ENCODE measurements at places on chromosomes 2 and 18. TPM values are rescaled to one million over a fixed set of nuclear protein-coding genes. Genes with fewer than 3 reads are reported as not detected.

DNA sequence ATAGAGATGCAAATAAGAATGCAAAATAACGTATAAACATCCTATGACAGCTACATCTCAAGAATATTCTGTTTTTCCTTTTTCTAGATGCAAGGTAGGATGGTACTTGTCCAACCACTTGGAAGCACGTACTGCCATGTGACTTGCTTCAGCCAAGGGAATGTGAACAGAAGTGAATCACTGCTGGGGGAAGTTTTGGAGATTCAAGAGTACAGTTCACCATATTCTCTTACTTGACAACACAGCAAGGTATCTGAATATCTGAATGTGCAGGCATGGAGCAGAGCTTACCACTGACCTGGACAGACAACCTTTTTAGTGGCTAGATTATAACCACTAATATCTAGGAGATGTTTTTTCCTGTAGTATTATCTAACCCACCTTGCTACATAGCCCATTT is 53.0 kb downstream of the TRIP12 start:
- H3K36me3 ChIP-seq: peaks cover 23% of the 10 kb centered on the region
- no peak overlapping the region for H3K27ac ChIP-seq
- DNase-seq: no peak
- H3K27me3 ChIP-seq: no peaks in the 10 kb centered on the region
- H3K4me1 ChIP-seq: peaks cover 4% of the 10 kb centered on the region

FOXI3 gene
- 0.07 TPM for polyA plus RNA-seq

DNA sequence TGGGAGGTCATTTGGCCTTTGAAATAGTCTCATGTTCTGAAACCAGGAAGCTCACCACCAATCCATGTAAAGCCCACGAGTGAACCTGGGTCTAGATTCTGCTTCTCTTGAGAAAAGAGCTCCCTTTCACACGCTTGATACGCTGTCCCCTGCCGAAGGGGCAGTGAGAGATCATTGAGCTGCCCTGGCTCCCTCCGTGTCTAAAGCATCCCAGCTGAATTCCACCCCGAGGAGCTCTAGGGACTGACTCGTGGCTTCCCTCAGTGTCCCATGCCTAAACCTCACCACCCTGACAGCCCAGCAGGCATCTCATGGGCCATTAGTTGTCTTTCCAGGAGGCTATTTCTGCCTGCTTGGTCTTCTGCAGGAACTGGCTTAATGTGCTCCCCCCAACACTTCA is 68.6 kb downstream of the COL6A3 start:
- peaks cover 9% of the 10 kb centered on the region for H3K27me3 ChIP-seq
- no peak overlapping the region for H3K4me3 ChIP-seq
- H3K4me1 ChIP-seq: no peaks in the 10 kb centered on the region

DNA sequence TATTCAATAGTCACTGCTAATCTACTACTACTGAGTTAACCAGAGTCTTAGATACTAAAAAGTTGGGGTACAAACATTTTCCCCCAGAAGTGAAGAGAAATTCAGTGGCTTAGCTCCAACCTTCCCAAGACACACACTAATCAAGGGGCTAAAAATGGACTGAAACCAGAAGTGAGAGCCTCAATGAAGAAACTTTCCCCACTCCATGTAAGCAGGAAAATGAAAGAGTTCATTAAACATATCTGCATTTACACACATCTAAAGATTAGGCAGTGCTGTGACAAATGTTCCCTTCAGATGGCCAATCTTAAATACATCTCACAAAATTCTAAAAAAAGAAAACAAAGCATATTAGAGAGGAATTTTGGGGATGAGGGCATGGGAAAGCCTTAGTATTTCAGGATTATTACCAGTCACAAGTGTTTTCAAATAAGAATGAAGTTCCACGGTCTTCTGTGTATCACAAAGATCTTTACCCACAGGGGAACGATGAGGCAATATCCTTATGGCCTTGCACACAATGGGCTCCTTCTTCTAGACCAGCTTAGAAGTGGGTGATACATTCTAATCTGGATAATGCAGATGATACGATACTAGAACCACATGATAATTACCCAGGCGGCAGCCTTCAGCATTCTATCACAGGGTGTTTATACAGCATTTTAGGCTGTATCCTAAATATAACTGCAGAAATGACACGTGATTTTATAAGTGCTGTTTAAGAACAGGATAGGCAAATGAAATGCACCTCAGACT is 17.1 kb downstream of the ANKRD44 start:
- peaks cover 59% of the 10 kb centered on the region for H3K4me1 ChIP-seq
- H3K27ac ChIP-seq: peak overlapping the region; percentile 23
- no peaks in the 10 kb centered on the region for H3K36me3 ChIP-seq

DNA sequence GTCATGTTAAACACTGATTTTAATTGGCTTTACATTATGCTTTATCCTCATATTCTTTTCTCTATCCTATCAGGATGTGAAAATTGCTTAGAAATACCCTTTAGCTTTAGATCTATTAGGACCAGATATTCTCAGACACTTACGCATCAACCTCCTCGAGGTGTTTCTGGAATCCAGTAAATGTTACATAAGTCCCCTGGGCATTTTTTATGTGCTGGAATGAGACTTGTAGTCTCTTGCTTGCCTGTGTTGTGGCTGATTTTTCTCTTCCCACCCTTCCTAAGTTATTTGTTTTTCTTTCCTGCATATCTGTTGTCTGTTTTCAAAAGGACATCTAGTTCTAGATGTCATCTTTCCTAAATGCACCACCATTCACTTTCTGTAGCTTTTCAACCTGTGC is 197.1 kb downstream of the CCDC85A start:
- no peaks in the 10 kb centered on the region for H3K4me1 ChIP-seq
- no peak overlapping the region for H3K27ac ChIP-seq
- H3K36me3 ChIP-seq: no peaks in the 10 kb centered on the region

CTAGE1 gene
- polyA plus RNA-seq: not detected

GRCh38 chr2:189614585-189614984 is 34.0 kb upstream of the SLC40A1 start:
- peaks cover 13% of the 10 kb centered on the region for H3K4me1 ChIP-seq
- no peak for DNase-seq
- no peak overlapping the region for H3K27ac ChIP-seq

GYPC gene
- polyA plus RNA-seq: 78.8 TPM

RESP18 gene
- not detected for polyA plus RNA-seq

MALL gene
- polyA plus RNA-seq: 43.3 TPM

DNA sequence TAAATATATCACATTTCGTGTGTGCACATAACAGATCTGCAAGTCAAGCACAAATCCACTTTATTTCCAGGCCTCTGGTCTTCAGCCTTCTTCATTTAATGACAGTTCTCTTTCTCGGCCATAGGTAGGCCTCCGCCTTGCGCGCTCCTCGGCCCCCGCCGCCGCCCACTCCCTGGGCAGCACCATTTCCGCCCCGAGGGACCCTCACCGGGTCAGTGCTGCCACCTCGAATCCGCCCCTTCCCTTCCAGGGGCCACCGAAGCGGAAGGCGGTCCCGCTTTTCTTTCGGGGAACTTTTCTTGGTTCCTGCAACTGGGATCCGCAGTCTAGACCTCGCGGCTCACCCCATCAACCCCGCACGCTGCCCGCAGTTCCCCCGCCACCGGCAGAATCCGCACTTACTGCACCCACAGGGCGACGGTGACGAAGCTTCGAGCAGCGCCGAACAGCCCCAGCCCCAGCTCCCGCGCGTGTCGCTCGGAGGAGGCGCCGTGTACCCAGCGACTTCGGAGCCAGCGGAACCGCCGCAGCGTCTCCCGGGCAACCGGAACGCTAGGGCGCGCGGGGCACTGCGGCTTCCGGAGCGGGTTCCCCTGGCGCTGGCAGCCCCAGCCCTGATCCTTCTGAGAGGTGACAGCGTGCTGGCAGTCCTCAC is at the start of gene CDKL4:
TSS of gene CDKL4 (minus strand) at position 502 of the 655 bp plus-strand sequence.
- no peak within 1 kb of the TSS for H3K27ac ChIP-seq
- no peak within 1 kb of the TSS for H3K4me3 ChIP-seq
- H3K4me1 ChIP-seq: no peaks in the 10 kb centered on the region

PSMG2 gene
- polyA plus RNA-seq: 75.4 TPM

- H3K36me3 ChIP-seq: no peaks in the 10 kb centered on the region
- no peak for DNase-seq
- no peaks in the 10 kb centered on the region for H3K27me3 ChIP-seq
- no peak overlapping the region for H3K4me3 ChIP-seq
Measured at GRCh38 chr2:102420290-102420689, 2.7 kb upstream of the IL18RAP start.

IL1F10 gene
- not detected for polyA plus RNA-seq

GRCh38 chr2:223860809-223861738 is 23.7 kb upstream of the AP1S3 start:
- H3K36me3 ChIP-seq: no peaks in the 10 kb centered on the region
- no peak for DNase-seq
- H3K4me3 ChIP-seq: no peak overlapping the region
- H3K27me3 ChIP-seq: no peaks in the 10 kb centered on the region
- peaks cover 17% of the 10 kb centered on the region for H3K4me1 ChIP-seq
- H3K27ac ChIP-seq: peak overlapping the region; percentile 20

- H3K4me1 ChIP-seq: peaks cover 9% of the 10 kb centered on the region
- no peak overlapping the region for H3K4me3 ChIP-seq
- H3K27me3 ChIP-seq: no peaks in the 10 kb centered on the region
- H3K27ac ChIP-seq: no peak overlapping the region
- H3K36me3 ChIP-seq: no peaks in the 10 kb centered on the region
Measured at GRCh38 chr2:37782155-37782673, 110.8 kb upstream of the CDC42EP3 start.

DNAH6 gene
- polyA plus RNA-seq: 3.7 TPM

- H3K27ac ChIP-seq: no peak overlapping the region
- no peaks in the 10 kb centered on the region for H3K27me3 ChIP-seq
- H3K4me3 ChIP-seq: no peak overlapping the region
- no peak for DNase-seq
Measured at GRCh38 chr2:226994775-226995174, 158.9 kb downstream of the RHBDD1 start.

DES gene
- polyA plus RNA-seq: 25.7 TPM
